ENCODE measurements at places on chromosomes 5 and 9. TPM values are rescaled to one million over a fixed set of nuclear protein-coding genes. Genes with fewer than 3 reads are reported as not detected.

DNA sequence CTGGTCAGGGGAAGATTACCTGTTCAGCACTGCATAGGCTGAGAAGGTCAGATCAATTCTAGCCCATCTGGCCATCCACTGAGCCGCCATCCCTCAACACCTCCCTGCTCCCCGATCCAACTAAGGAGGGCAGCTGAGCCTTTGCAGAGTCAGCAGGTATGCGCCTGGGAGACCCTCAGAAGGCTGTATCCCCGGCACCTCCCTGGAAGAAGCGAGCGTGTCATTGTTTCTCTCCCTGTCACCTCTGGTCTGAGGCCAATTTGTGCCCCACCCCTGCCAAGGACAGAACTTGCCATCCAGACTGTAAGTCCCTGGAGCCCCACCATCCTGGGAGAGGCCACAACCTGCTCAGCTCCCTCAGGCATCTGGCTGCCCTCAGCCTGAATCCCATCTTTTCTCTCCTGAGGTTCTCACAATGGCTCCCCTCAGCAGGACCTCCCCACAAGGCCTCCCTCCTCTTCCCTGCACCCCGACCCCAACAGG lies 2.6 kb downstream of the CLTB start:
- no peak overlapping the region for H3K27ac ChIP-seq
- no peaks in the 10 kb centered on the region for H3K36me3 ChIP-seq
- no peaks in the 10 kb centered on the region for H3K27me3 ChIP-seq
- 0 out of 2 replicates have a peak overlapping the region, but pooled peaks have one; percentile 27 for H3K4me3 ChIP-seq
- peaks cover 19% of the 10 kb centered on the region for H3K4me1 ChIP-seq

DNA sequence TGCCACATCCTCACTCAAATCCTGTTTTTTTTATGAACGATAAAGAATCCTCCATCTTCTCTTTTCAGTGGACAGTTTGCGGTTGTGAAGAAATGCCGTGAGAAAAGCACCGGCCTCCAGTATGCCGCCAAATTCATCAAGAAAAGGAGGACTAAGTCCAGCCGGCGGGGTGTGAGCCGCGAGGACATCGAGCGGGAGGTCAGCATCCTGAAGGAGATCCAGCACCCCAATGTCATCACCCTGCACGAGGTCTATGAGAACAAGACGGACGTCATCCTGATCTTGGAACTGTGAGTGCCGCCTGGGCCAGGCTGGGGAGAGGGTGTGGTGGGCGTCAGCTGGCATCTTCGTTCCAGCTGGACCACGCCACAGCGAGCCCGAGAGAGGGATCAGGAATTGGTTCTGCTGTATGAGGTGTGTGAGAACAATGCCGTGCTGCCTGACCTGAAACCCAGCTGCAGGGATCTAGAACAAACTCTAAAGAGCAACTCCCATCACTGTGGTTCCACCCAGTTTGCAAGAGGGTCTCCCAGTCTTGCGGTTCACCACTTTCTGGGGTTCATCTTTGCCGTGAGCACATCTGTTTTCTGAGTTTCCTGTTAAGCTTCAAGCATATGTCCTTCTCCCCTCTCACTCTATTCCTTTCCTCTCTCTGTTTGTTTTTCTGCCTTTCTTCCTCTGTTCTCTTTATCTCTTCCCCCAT lies 107.4 kb downstream of the DAPK1 start:
- peaks cover 4% of the 10 kb centered on the region for H3K36me3 ChIP-seq
- H3K4me1 ChIP-seq = peaks cover 9% of the 10 kb centered on the region
- H3K27me3 ChIP-seq = no peaks in the 10 kb centered on the region
- DNase-seq = no peak

- no peaks in the 10 kb centered on the region for H3K27me3 ChIP-seq
- no peaks in the 10 kb centered on the region for H3K36me3 ChIP-seq
- H3K27ac ChIP-seq = no peak overlapping the region
- no peaks in the 10 kb centered on the region for H3K4me1 ChIP-seq
Observed at GRCh38 chr5:9972059-9972458, 277.6 kb downstream of the ATPSCKMT start.

MCIDAS gene
- polyA plus RNA-seq = not detected

DNA sequence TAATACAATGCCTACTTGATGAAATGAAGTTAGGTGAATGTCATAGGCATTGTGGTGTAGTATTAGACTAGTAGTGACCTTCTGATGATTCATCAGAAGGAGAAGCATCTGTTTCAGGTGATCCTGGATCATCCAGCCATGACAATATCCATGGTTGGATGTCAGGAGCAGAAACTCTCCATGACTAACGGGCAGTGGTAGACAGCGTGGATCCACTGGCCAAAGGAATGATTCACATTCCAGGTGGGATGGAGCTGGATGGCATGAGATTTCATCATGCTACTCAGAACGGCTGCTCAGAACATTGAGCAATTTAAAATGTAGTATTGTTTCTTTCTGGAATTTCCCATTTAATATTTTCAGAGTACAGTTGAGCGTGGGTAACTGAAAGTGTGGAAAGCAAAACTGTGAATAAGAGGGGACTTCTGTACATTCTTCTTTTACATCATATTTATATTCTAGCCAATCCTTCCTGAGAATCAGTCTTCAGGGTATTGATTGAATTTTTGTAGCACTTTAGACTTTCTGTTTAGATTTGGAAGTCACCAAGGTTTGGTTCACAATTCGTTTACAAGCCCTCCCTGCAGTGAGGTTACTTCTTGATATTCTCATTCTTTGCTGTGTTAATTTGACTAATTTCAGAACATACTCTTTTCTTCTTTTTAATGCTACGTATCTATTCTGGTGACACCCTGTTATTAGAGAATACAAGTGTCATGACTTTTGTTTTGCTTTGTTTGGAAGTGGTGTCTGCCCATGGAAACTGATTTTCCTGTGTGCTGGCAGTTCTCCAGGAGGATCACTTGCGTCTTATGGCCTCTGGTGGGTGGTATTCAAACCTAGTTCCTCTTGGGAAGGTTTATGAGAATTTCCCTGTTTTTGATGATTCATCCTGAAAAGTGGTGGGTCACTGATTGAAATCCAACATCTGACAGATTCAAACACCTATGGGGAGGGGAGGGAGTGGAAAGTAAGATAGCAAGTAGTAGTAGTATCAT lies 12.2 kb upstream of the CLINT1 start:
- H3K27me3 ChIP-seq = peaks cover 6% of the 10 kb centered on the region
- H3K4me1 ChIP-seq = peaks cover 15% of the 10 kb centered on the region
- H3K36me3 ChIP-seq = no peaks in the 10 kb centered on the region
- DNase-seq = no peak
- no peak overlapping the region for H3K4me3 ChIP-seq

GRCh38 chr9:115117999-115118878 lies at the start of gene TNC:
Gene TNC (minus strand): TSS chr9:115118157. CDS start chr9:115091018, 27,139 bp downstream.
- no peak within 1 kb of the TSS for H3K27ac ChIP-seq
- H3K4me1 ChIP-seq = no peaks in the 10 kb centered on the region
- H3K4me3 ChIP-seq = no peak within 1 kb of the TSS
- no peak for DNase-seq

PCDHB16 gene
- polyA plus RNA-seq = not detected

DNA sequence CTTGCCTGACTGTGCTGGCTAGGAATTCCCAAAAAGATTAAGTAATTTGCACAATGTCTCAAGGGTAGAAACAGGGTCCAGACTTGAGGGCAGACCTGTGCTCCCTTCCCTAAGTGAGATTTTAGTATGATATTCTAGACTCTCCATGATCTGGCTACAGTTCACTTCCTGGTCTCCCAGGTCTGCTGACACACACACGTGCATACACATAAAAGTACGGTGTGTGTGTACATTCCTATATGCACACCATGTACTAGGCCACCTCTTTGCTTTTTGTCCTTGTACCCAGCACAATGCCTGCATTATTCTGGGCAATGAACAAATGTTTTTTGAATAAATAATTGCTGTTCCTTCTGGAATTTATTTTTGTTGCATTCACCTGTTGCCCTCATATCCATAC lies 83.7 kb downstream of the SH3RF2 start:
- no peak overlapping the region for H3K4me3 ChIP-seq
- peaks cover 2% of the 10 kb centered on the region for H3K27me3 ChIP-seq
- no peak overlapping the region for H3K27ac ChIP-seq

GRCh38 chr5:9192266-9192665 lies 353.6 kb downstream of the SEMA5A start:
- no peak overlapping the region for H3K27ac ChIP-seq
- H3K4me1 ChIP-seq = peaks cover 2% of the 10 kb centered on the region
- H3K27me3 ChIP-seq = no peaks in the 10 kb centered on the region
- no peak overlapping the region for H3K4me3 ChIP-seq
- no peaks in the 10 kb centered on the region for H3K36me3 ChIP-seq

DNA sequence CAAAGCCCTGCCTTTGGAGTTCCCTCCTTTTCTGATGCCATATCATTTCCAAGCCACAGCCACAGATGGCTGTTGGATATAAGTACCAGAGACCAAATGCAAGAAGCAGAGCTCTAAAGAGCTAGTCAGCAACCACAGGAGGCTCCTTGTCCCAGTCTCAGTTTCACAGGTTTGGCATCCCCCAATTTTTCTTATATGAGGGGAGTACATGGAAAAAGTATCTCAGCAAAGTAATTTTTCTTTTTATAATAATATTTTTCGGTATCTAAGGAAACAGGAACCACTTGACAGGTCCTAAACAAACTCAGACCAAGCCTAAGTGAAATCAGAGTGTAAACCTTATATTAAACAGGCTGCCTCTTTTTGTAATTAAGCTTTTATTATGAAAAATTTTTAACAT lies 20.1 kb downstream of the GZMK start:
- no peak overlapping the region for H3K4me3 ChIP-seq
- no peak overlapping the region for H3K27ac ChIP-seq
- H3K36me3 ChIP-seq = no peaks in the 10 kb centered on the region
- H3K27me3 ChIP-seq = no peaks in the 10 kb centered on the region
- no peak for DNase-seq

- no peaks in the 10 kb centered on the region for H3K27me3 ChIP-seq
- H3K4me1 ChIP-seq = no peaks in the 10 kb centered on the region
- no peak overlapping the region for H3K4me3 ChIP-seq
- H3K27ac ChIP-seq = no peak overlapping the region
- DNase-seq = no peak
Observed at GRCh38 chr9:130453487-130453886, 8.7 kb downstream of the ASS1 start.

IL5 gene
- polyA plus RNA-seq = not detected

GRCh38 chr9:14585730-14586473 lies 107.3 kb downstream of the ZDHHC21 start:
- H3K27me3 ChIP-seq = no peaks in the 10 kb centered on the region
- DNase-seq = peak; percentile 81
- H3K36me3 ChIP-seq = no peaks in the 10 kb centered on the region

CDX1 gene
- not detected for polyA plus RNA-seq

DNA sequence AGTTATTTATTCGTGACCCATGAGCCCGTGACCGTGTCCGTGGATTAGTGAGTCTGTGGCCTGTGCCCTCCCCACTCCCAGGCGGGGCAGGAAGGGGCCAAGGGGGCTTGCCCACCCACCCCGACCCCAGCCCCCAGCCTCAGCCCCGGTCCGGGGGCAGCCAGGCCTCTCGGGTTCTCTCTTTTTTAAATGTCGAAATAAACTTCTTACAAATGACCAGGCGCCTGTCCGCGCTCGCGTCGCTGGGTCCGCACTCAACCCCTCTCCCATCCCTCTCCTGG lies 7.6 kb downstream of the BARHL1 start:
- H3K27me3 ChIP-seq = peaks cover 22% of the 10 kb centered on the region
- no peak for DNase-seq

DNA sequence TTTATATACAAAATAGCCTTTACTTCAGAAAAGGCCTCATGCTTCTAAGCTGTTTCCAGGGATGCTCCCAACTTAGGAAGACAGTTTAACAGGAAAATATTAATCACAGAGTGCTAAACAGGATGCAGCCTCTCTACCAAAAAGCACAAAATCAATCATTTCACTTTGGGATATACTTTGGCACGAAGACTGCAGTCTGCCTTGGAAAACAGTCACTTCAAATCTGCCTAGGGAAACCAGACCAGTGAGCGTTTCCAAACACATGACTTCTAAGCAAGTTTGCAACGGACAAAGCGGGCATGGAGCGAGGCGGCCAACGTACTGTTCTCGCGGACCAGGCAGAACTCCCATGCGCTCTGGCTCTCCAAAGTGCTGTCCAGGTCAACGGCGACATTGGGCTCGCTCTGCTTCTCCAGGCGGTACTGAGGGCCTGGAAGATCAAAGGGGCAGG lies 201.0 kb downstream of the MAPKAP1 start:
- H3K27me3 ChIP-seq = no peaks in the 10 kb centered on the region
- H3K36me3 ChIP-seq = peaks cover 6% of the 10 kb centered on the region
- H3K4me3 ChIP-seq = no peak overlapping the region
- no peak overlapping the region for H3K27ac ChIP-seq

ACOT12 gene
- not detected for polyA plus RNA-seq

GRCh38 chr9:135341612-135342169 lies 137.9 kb upstream of the PPP1R26 start:
- H3K27ac ChIP-seq = no peak overlapping the region
- H3K4me3 ChIP-seq = no peak overlapping the region
- H3K36me3 ChIP-seq = no peaks in the 10 kb centered on the region

GRCh38 chr9:89137542-89138462 lies 40.8 kb downstream of the SHC3 start:
- no peak overlapping the region for H3K27ac ChIP-seq
- no peaks in the 10 kb centered on the region for H3K4me1 ChIP-seq
- H3K4me3 ChIP-seq = no peak overlapping the region
- H3K36me3 ChIP-seq = no peaks in the 10 kb centered on the region

CMBL gene
- 15.7 TPM for polyA plus RNA-seq

DNA sequence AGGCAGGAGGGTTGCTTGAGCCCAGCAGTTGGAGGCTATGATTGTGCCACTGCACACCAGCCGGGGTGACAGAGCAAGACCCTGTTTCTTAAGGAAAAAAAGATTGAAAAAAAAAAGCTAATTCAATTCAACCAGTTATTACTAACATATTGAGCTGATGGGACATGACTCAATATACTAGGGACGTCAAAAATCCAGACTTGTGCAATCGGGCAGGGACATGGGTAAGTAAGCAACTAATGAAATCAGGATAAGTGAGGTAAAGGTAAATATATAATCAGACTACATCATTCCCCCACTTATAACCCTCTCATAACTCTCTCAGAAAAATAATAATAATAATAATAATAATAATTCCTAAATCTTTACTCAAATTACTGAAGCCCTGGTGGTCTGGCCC lies 975 bp upstream of the HAVCR1 start:
- H3K36me3 ChIP-seq = no peaks in the 10 kb centered on the region
- H3K27me3 ChIP-seq = no peaks in the 10 kb centered on the region

All from GM12878 (cell line).